Stimulated activated naive CD8-positive, alpha-beta T cell treated with anti-CD3 and anti-CD28 coated beads, Interleukin-15, amount 100 ng/mL, for 72 hours (primary cell): ENCODE measurements at places on chromosomes 7 and 10.

GRCh38 chr10:59633063-59633462 is 76.6 kb downstream of the SLC16A9 start:
- DNase-seq = no peak

GRCh38 chr7:22677680-22678079 is 49.3 kb upstream of the IL6 start:
- DNase-seq = no peak

DNA sequence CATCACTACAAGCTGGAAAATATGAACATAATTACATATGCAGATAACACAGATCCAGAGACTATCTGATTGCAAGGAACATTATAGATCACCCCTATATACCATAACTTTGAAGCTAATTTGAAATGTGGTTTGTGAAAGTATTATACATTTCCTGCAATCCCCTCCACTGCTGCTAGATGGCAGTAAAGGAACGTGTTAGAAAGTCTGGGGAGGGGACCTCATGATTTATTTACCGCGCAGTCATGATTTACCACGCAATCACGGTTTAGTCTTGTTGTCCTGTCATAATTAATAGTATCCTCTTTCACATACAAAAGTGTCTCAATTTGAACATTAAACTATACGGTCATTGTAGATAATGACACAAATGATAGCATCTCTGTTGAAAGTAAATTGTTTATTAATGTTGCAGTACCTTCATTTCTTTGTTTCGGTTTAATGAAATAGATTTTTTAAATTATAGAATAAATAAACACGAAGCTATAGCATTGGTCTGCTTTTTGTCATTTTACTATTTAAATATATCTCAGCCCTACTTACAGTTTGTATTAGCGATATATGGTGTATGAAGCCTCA is 145.3 kb upstream of the PRSS1 start:
- peak; percentile 37 for DNase-seq

GRCh38 chr10:102596506-102596971 is 47.7 kb upstream of the TRIM8 start:
- DNase-seq = no peak

- no peak for DNase-seq
Measured at GRCh38 chr10:126500185-126500584, 111.9 kb upstream of the ADAM12 start.

DNA sequence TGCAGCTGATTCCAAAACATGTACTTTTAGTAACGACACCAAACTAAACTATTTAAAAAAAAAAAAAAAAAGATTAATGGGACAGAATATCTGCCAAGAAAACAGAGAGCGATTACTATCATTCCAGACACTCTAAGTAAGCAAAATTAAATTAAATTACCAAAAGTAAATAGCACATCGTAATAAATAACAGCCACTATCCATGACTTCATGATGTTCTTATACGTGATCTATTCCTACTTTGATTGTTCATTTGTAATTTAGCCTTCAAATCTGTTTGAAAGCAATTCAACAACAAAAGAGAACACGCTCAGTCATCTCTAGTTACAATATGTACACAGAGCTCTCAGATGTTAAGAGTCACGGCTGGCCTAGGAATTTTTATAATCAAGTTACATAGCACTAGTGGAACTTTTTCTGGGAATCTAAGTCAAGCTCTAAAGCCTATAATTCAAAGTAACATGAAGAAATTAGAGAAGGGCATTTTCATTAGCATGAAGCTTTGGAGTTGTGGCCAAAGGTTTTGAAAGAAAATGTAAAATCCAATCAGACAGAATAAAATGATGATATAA is 241.7 kb upstream of the NEBL start:
- DNase-seq = no peak

DNA sequence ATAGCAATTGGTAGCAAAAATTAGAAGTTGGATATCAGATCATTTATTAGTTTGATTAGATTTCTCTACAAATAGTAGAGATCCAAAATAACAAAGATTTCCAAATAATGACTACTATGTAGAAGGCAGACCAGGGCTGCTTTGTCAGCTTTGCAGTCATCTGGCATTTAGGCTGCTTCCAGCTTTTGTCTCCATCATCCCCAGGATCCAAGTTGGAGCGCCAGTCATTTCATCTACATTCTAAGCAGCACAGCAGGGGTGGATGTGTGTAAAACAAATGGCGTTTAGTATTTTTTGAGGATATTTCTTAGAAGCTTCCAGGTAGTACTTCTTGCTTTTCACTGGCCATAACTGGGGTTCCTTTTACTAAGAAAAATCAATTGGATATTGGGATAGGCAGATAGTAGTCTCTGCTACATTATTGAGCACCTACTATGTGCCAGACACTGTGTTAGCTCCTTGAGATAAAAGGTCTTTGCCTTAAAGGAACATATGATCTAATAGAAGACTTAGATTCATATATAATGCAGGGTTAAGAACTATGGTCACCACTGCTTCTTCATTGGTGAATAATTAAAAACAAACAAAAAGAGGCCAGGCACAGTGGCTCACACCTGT is 41.5 kb downstream of the TPST1 start:
- DNase-seq = no peak

GRCh38 chr7:898855-899681 is 22.7 kb downstream of the GET4 start:
- no peak for DNase-seq

GRCh38 chr7:129385116-129385515 is 49.1 kb upstream of the STRIP2 start:
- no peak for DNase-seq

- DNase-seq = peak; percentile 33
Measured at GRCh38 chr10:123043409-123043925, 34.7 kb downstream of the ACADSB start.

GRCh38 chr7:98291717-98292116 is 10.2 kb downstream of the BRI3 start:
- DNase-seq = no peak

GRCh38 chr10:94129393-94130130 is 135.8 kb downstream of the PLCE1 start:
- no peak for DNase-seq

- no peak for DNase-seq
Measured at GRCh38 chr7:2515424-2516193, 4.0 kb upstream of the LFNG start.

DNA sequence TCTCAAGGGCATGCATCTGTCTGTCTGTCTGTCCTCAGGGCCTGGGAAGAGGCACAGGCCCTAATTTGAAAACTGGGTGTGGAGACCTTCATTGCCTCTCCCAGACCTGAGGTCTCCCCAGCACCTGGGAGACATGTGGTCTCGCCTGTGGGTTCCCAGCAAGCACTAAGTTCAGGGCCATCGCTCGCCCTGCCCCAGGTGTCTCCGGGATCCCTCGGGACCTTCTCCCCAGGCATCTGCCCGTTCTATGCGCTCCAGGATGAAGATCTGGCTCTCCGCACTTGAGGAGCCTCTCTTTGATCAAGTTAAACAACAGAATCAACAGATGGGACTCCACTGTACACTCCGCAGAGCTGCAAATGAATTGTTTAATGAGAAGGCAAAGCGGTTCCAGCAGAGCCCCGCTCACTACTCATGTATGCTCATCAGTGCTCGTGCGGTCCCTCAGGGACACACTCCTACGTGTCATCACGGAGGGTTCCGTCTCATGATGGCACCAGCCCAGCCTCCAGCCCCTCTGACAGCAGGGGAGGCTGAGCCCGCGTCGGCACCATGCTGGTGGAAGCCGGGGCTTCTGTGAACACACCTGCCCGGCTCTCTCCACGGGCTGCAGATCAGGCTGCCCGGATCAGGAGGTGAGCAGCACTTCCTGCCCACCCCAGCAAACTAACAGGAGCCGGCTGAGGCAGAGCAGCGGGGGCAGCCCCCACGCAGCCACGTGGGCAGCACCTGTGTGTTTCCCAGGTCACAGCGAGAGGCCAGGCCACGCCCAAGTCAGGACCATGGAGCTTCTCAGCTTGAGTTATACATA is 132.8 kb downstream of the TCERG1L start:
- DNase-seq = no peak

DNA sequence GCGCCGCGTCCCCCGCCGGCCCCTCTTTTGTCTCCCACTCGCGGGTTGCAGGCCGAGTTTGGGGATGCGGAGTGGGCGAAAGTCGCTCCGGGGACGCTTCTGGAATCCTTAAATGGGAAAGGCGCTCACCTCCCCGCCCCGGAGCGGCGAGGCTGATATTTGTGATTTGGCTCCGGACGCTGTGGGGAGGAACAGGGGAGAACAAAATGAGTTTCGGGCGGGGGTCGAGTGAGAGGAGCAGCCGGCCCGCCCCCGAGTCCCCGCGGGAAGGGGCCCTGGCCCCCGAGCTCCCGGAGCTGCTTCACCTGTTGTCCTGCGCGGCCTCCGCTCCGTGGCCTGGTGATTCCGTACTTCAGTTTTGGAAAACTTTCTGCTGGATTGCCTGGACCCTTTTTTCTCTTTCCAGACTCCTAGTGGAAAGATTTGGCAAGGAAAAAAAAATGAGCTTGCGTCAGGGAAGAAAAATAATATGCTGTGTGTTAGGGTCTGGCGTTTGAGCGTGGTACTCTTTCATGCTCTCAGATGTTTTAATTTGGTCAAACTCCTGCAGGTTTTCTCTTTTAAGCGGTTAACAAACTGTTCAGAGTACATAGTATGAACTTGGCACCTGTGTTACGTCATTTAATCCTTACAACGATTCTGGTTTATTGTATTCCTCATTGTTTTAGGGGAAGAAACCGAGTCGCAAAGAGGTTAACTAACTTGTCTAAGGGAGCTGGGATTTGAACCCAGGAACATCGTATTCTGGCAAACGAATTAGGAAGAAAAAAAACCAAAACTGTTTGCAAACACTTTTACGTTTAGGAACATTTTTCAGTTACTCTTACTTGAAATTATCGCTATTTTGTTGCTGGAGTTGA is 924 bp downstream of the BMPR1A start:
- peak; percentile 21 for DNase-seq

DNA sequence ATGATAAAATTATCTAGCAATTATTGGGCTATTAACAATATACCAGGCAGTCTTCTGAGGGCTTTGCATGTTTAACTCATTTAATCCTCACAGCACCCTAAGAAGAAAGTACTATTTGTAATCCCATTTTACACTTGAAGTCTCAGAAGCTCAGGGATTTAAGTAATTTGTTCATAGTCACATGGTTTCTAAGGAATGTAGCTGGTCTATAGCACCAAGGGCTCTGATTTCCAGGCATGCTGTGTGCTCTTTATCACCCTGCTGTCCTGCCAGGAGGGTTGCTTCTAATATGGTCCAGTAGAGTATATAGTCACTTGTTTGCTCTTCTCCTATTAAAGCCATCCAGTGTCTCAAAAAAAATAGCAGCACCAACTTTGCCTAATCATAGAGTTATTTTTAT is 417.2 kb downstream of the PLXDC2 start:
- no peak for DNase-seq

- DNase-seq = no peak
Measured at GRCh38 chr10:11108356-11108755, 90.7 kb downstream of the CELF2 start.

GRCh38 chr7:157760004-157760730 is 423.4 kb downstream of the DNAJB6 start:
- DNase-seq = no peak

GRCh38 chr10:18786478-18786877 is 127.2 kb downstream of the ARL5B start:
- no peak for DNase-seq

GRCh38 chr7:129494041-129494440 is 8.3 kb upstream of the SMKR1 start:
- DNase-seq = no peak

DNA sequence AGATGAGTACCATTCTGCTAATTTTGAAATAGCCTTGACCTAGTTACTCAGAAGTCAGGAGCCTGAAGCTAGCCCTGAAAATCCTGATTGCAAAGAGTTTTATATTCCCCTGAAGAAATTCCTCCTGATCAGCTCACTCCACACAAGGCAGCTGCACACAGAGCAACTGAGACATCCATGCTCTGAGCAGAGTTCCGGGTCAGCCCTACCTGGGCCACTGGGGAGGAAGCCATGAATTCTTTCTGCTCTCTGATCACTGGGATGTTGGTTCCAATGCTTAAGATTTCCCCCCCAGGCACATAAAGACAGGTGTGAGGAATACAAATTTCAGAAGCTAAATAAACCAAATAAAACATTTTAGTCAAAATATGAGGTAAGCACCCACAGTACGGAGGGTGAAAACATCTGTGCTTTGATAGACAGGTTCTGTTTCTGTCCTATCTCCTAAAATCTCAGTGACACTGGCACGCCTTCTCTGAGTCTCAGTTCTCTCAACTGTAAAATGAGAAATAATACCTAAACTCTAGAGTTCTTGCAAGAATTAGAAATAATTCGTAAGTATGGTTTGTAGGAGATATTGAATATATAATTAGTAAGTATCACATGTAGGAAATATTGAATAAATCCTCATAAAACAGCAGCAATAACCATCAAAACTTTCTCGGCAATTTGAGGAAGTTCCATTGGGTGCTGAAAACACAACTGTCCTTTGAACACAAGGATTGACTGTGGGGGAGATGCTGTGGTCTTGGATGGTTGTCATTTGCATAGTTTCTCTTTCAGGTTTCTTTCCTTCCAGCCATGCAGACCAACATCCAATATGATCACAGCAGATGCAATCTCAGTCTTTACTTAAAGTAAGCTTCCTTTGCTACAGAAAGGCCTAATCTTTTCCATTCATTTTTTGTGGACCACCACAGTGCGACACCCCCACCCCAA is 133.0 kb upstream of the TNS3 start:
- no peak for DNase-seq

- DNase-seq = no peak
Measured at GRCh38 chr7:47435889-47436312, 146.0 kb downstream of the TNS3 start.

DNA sequence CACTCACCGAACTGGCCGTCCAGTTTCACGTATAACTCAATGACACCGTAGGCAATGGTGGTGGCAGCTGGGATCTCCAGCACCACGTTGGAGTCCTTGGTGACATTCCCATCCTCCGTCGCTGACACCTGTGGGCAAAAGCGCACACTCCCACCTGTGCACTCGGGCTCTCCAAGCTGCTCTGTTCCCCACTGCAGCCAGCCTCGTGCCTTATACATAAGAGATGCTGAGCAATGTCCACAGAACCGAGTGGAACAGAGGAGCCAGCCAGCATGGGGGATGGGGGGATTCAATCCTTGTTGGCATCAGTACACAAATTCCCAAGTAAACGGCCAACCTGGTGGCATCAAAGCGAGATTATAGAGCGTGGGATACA is 40.0 kb downstream of the GSDME start:
- no peak for DNase-seq

- DNase-seq = no peak
Measured at GRCh38 chr7:98728555-98728954, 111.5 kb downstream of the NPTX2 start.
